ENCODE measurements at places on chromosomes 7 and 10.

GRCh38 chr7:604884-605531 is 85.4 kb upstream of the PDGFA start:
- DNase-seq: no peak

- DNase-seq: no peak
Observed at GRCh38 chr10:43006490-43006889, 70.4 kb upstream of the RET start.

DNA sequence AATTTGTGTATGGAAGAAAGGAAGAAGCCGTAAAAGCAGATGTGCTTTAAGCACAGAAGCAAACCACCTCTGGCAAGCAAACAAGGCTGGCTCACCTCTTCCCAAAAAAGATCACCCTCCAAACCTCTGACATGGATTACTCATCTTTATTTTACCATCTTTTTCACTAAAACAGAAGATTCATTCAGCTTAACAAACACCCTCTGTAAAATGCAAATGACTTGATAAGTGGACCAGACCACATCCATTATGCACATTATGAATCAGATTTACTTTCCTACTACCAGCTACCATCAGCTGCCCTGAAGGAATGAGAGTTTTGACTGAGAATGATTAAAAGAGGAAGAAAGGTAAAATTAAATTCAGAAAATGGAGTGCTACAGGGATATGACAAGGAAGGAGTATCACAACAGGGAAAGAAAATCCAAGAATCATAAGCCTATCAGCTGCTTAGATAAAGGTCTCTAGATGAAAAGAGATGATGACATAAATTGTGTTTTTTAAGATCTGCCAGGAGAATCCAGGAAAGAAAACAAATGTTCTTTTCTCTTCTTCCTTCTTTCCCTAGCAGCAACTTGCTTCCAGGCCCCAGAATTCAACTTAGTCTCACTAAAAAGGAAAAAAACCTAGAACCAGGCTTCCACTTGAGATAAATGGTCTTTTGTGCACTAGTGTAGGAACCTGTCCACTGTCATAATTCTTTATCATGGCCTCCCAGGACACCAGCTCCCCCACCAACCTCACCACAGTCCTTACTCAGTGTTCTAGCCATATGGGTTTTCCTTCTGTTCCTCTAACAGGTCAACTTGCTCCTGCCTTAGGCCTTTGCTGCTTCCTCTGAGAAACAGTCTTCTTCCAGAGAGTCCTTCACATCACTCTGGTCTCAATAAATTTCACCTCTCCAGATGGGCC is 47.4 kb downstream of the JAZF1 start:
- no peak for DNase-seq

DNA sequence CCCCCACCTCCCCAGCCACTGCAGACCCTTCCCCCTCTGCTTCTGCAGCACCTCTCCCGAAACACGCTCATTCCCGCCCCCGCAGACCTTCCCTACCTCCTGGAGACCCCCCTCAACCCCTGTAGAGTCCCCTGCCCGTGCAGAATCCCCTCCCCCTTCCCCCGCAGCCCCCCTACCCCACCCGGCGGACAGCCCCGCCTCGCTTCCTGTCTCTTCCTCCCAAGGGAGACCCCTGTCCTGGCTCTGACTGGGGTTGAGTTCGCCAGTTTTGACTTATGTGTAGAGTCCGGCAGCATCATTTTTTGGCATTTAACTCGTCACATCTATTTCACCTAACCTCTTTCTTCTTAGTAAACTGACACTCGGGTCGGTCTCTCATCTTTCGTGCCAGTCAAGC is 54.0 kb downstream of the ALOX5 start:
- DNase-seq: no peak

- no peak for DNase-seq
Observed at GRCh38 chr7:121485467-121486243, 89.5 kb upstream of the FAM3C start.

DNA sequence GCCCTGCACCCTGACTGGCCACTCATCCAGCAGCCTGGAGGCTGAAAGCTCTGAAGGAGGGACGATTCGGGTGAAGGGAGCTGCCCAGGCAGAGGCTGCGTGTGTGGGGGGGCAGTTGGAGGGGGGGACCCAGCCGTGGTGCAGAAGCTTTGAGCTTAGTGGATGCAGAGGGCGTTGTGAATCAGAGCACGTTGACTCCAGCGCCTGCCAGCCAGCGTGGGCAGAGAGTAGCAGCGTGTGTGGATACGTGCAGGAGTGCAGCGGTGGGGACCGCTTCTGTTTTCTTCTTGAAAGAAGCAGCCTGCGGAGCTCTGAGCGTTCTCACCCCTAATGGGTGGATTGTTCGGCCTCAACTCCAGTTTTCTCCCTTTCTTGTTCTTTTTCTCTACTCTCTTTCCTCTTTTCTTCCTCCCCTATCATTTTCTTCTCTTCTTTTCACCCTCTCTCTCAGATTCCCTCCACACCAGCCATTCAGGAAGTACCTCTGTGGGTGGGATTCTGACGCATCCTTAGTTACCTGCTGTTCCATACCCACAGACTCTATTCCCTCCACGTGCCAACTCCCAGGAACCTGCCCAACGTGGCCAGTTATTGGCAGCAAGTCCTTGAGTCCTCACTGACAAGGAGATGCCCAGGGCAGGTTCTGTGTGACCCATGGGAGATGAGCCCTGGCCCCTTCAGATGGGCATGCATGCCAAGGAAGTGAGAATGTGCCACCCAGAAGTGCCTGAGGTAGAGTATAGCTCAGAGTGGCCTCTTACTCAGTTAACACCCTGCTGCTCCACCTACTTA is 47.4 kb downstream of the SORCS3 start:
- no peak for DNase-seq

- DNase-seq: no peak
Observed at GRCh38 chr7:98755138-98755898, 114.5 kb downstream of the TMEM130 start.

GRCh38 chr7:69162931-69163670 is 435.2 kb upstream of the AUTS2 start:
- DNase-seq: no peak

DNA sequence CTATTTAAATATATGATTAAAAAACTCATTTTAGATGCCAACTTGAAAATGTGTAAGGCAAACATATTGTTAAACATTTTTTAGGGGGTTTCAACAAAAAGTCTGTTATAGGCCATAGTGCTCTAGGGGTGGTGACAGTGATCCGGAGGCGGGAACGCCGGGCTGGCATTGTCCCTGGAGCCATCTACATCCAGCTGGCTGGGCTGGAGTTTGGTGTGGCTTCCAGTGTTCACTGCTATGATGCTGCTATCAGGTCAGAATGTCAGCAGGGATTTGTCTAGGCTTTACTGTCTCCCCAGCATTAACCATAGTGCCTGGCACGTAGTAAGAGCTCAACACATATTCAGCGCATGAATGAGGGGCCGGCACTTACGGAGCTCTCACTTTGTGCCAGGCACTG is 1.9 kb upstream of the SLC18A2 start:
- no peak for DNase-seq

GRCh38 chr10:8416760-8417159 is 362.3 kb downstream of the GATA3 start:
- DNase-seq: no peak

GRCh38 chr10:55283031-55283430 is 482.0 kb upstream of the PCDH15 start:
- DNase-seq: no peak

DNA sequence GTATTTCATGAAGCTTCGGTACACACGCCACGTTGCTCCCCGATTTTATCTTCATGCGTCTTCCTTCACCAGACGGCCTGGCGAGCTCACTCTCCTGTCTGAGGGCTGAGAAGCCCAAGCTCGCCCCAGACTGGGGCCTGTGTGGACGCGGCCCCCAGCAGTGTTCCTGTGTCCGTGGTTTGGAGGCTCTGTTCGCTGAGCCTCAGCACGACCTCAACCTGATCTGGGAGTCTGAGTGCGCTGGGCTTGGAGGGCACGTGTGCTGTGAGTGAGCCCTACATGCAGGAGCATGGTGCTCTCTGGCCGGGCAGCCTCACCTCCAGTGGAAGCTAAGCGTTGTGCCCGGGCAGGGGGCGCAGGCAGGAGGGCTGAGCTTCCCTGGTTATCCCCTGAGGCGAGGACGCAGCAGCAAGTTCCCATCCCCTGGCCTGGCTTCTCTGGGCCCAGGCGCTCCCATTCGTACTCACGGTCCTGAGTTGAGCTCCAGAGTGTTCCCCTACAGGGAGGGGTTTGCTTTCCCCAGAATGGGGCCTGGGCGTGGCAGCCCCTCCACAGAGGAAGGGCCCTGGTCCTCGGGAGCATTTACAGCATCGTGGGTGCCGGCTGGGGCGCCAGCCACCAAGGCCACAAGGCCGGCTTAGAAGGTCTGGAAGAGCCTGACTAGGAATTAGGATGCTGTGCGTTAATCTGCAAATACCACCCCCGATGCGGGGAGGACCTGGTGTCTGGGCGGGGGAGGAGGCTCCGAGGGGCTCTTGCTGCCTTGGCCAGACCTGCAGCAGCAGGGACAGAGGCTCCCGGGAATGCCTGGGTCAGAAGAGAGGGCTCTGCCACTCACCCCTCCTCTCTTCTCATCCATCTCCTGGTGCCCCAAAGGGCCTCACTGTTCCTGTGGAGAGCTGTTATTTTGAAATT is 400.6 kb downstream of the DNAJB6 start:
- DNase-seq: no peak

DNA sequence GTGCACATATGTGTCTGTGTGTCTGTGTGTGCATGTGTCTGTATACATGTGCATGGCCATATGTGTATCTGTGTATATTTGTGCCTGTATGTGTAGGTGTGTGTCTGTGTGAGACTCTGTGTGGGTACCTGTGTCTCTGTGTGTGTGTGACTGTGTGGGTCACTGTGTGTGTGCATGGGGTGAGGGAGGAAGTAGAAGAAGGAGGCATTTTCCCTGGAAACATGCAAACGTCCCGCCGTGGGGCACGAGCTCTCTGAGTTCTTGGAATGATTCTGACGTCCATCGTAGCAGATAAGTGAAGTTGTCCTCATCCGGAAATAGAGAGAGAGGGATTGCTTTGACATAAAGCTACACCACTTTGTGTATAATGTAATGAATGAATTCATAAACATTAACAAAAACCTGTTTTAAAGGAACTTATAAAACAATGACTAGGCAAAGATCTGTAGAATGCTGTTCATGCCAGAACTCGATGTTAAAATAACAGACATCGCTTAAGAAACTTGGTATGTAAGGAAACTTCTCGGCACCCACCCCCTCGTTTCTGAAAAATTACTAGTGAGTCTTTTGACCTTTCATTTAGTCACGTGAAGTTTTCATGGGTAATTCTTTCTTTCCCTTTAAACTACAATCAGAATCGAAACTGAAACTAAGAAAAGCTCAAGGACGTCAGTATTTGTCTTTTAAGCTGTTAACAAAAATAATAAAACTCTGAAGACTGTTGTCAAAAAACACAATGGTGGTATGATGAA is 43.6 kb upstream of the KLF6 start:
- DNase-seq: no peak

- DNase-seq: no peak
Observed at GRCh38 chr7:19351341-19352304, 206.4 kb upstream of the FERD3L start.

- DNase-seq: no peak
Observed at GRCh38 chr10:63247771-63248170, 114.6 kb downstream of the NRBF2 start.

GRCh38 chr10:69501657-69502056 is 50.4 kb downstream of the TSPAN15 start:
- no peak for DNase-seq

DNA sequence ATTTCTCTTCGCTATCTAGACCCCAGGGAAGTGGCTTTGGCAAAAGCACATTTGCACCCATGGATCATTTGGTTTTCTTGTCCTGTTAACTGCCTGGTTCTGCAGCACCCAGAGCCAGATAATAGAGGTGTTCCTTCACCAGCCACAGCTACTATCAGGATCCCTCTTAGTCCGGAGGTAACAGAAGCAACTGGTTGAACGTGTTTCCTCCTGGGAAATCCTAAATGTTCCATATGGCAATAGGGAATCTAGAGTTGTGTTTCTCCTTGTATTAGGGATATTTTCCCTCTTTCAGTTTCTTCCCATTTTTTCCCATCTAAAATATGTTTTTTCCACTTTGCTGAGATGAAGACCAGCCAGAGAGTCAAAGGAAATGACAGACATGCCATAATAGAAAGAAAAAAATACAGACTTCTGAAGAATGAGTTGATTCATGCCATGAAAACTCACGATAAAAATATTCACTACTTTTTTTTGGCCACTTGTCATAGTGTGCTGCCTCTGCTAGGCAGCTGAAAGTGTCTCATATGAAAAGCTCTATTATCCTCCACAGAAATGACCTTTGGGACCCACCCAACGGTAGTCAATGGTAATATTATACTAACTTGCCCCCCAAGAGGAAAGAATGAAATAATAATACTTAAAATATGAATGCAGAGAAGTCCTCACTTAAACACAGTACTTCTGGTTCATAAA is 472.8 kb downstream of the KCNMA1 start:
- DNase-seq: no peak

DNA sequence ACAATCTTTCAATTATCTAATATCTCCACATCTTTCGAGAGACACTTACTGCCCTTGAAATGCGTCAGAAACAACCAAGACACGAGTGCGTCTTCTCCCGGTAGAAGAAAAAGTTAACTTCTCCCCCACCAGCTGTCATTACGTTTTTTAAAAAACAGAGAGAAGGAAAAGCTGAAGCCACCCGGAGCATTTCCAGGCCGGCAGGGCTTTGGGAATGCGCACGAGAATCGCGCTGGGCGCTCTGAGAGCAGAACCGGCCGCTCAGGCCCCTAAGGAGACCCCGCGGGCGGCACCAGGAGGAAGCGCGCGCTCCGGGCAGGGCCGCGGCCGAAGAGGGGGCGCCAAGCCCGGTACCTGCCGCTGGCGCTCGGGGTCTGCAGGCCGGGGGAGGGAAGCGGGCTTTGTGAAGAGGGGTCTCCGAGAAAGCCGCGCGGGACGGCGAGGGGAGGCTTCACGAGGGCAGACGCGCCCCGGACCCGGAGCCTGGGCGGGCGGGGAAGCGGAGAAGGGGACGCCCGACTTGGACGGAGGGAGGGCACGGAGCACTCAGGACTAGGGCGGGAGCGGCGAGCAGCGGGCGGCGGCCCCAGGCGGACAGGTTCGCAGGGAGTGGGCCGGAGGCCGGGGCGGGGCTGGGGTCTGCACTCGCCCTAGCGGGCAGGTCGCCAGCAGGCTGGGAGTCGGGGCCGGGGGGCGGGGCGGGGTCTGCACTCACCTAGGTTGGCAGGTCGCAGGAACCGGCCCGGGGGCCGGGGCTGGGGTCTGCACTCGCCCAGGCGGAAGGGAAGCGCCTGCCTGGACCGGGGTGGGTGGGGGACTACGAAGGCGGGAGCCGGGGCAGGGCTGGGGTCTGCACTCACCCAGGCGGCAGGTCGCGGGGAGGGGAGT is 932 bp downstream of the ESYT2 start:
- DNase-seq: no peak

- DNase-seq: no peak
Observed at GRCh38 chr7:41732436-41732785, 29.5 kb upstream of the INHBA start.

GRCh38 chr7:12879139-12879538 is 191.7 kb downstream of the ARL4A start:
- DNase-seq: no peak

DNA sequence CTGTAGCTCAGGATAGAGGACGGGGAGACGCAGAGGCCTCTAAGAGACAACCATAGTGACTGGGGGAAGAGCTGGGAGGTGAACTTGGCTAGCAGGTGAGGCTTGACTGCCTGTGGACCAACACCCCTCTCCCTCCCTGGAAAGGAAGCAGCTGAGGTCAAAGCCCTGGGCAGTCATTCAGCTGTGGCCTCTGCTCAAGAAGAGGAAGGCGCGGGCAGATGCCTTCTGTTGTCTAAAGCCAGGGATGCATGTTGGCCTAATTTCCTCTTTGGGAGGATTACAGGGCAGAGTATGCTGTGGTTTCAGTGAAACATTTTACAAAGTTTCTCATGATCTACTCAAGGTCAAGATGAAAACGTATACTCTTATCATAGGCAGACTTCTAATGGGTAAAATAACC is 327.1 kb downstream of the PRPF18 start:
- no peak for DNase-seq

- no peak for DNase-seq
Observed at GRCh38 chr7:100830396-100830795, 3.1 kb upstream of the EPHB4 start.
